ENCODE measurements at places on chromosomes 12 and 14.

DNA sequence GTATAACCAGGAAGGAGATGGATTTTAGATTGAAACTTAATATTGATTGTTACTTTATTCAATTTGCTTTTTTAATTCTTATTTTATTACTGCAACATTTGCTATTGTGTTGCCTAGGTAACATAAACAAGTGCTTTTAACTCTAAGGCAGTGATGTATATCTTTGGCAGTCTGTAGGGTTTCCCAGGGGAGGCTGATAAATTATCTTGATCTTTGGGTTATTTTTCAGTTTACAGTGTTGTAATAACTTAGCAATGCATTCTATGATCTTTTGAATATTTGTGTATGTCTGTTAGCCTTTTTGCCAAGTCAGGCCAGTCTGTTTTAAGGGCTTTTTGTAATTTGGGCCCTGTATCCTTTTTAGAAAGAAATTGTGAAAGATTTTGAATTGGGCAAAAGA lies 7.8 kb upstream of the DTD2 start:
- no peak for DNase-seq

GRCh38 chr14:59570122-59570521 lies 6.5 kb downstream of the CCDC175 start:
- no peak for DNase-seq

DNA sequence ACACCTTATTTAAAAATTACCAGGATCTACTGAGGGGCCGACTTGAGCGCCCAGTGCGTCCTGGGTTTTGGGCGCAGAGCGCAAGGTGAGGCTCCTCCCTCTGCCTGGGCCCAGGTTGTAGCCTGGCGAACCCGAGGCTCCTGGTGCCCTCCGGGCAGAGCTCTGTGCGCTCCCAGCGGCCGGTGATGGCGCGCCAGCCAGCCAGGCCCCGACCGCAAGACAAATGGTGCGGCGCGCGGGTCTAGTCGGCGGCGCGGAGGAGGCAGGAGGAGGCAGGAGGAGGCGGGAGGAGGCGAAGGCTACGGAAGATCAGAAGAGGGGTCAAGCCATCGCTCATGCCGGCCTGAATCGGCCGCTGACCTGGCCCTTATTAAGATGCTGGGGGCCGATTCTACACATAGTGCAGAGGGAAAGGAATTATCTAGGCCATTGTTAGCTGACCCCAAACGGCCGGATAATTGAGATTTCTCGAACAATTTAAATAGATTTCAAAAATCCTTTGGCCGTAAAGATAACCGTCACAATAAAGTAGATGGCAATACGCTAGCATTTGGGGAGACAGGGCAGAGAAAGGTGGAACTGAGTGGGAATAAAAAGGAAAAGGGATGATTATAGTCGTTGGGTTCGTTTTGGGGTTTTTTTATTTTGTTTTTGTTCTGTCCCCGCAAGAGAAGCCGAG lies 2.8 kb downstream of the TBX5 start:
- DNase-seq = no peak

DNA sequence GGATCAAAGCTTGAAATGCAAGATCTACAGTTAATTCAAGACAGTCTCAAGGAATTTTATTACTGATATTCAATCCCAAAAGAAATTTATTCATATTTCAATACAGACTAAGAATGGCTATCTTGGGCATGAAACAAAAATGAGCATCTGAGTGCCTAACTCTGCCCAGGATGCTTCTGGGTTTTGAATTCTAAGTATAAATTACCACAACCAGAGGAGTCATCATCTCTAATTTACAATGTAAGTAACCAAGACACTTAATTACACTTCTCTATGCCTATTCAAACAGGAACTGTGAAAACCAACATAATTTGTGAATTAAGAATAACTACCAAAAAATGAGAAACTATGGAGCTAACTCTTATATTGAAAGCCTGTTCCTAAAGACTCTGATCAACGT lies 14.1 kb downstream of the OSBPL8 start:
- DNase-seq = no peak

GRCh38 chr12:38053113-38053512 lies 263.5 kb upstream of the ALG10B start:
- DNase-seq = no peak

- no peak for DNase-seq
Measured at GRCh38 chr12:46942579-46942978, 116.8 kb upstream of the SLC38A4 start.

- DNase-seq = no peak
Measured at GRCh38 chr12:108273217-108273616, 65.9 kb downstream of the CMKLR1 start.

DNA sequence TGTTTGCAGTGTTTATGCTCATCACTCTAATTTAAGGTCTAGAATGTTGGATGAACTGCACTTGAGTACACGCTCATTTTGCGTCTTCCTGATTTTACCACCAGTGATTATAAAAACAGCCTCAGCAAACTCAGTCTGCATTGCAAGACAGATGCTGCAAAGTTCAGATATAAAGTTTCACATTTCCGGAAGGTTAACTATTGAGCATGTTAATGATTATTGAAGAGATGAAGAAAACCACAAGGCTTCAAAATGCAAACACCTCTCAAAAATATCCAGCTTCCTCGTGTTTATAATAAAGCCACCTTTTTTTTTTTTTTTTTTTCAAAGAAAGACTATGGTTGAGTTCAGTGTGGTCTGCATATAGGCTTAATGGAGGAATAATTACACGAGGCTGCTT lies 92.1 kb upstream of the BMP4 start:
- DNase-seq = no peak

DNA sequence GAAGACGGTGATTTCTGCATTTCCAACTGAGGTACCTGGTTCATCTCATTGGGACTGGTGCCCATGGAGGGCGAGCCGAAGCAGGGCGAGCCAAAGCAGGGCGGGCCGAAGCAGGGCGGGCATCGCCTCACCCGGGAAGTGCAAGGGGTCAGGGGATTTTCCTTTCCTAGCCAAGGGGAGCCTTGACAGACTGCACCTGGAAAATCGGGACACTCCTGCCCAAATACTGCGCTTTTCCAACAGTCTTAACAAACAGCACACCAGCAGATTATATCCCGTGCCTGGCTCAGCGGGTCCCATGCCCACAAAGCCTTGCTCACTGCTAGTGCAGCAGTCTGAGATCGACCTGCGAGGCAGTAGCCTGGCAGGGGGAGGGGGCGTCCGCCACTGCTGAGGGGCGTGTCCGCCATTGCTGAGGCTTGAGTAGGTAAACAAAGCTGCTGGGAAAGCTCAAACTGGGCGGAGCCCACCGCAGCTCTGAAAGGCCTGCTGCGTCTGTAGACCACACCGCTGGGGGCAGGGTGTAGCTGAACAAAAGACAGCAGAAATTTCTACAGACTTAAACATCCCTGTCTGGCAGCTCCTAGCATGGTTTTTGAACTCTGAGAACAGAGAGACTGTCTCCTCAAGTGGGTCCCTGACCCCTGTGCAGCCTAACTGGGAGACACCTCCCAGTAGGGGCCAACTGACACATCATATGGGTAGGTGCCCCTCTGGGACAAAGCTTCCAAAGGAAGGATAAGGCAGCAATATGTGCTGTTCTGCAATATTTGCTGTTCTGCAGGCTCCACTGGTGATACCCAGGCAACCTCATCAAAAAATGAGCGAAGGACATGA lies 77.2 kb downstream of the BAZ1A start:
- no peak for DNase-seq

- no peak for DNase-seq
Measured at GRCh38 chr12:127060933-127061332, 1206.0 kb upstream of the TMEM132C start.

DNA sequence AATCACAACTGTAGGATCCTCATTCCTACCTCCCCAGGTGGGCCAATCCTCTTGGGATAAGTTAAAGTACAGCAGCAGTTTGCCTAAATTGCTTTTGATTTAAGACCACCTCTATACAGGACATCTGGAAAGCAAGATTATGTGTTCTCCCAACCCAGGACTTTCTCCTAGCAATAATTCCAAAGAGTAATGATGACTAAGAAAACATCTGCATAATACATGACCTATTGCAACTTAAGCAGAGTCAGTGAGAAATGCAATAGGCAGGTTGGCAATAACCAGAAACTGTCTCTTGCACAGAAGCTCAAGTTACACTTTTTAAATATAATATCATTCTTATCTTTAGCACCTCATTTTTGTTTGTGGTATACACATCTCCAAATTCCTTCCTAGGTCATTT lies 275.4 kb downstream of the TRHDE start:
- no peak for DNase-seq

GRCh38 chr14:64891839-64892375 lies 12.2 kb upstream of the SPTB start:
- no peak for DNase-seq

- DNase-seq = no peak
Measured at GRCh38 chr14:68444449-68445168, 348.3 kb downstream of the ZFP36L1 start.

GRCh38 chr12:83763425-83763824 lies 1076.7 kb downstream of the TMTC2 start:
- no peak for DNase-seq

DNA sequence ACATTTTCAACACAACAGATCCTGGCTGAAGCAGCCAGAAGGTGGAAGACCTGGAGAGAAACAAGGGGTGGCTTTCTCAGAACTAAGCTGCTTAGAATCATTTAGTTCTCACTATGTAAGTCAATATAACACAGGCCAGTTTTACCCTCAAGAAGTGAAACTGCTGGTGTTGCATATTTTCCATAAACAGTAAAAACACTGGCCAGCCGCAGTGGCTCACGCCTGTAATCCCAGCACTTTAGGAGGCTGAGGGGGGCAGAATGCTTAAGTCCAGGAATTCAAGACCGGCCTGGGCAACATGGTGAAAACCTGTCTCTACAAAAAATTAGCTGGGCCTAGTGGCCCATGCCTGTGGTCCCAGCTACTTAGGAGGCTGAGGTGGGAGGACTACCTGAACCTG lies 11.6 kb downstream of the STX2 start:
- no peak for DNase-seq

DNA sequence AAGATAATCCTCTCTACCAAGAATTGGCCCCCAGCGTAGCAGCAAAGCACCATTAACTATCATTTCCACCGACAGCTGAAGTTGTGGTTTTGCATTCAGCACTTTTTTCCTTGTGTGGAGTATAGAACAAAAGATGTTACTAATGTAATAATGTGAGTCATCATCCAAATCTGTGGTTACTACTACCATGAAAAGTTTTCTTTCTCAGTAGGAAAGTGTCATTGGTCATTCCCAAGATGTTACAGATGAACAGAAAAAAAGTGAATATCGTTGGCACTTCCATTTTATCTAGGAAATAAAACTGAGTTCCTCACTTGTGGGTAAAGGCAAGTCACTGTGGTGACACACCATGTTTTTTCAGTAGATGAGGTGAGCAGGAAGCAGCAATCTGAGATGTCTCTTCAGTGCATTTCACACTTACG lies 30.3 kb upstream of the IFNG start:
- DNase-seq = no peak

DNA sequence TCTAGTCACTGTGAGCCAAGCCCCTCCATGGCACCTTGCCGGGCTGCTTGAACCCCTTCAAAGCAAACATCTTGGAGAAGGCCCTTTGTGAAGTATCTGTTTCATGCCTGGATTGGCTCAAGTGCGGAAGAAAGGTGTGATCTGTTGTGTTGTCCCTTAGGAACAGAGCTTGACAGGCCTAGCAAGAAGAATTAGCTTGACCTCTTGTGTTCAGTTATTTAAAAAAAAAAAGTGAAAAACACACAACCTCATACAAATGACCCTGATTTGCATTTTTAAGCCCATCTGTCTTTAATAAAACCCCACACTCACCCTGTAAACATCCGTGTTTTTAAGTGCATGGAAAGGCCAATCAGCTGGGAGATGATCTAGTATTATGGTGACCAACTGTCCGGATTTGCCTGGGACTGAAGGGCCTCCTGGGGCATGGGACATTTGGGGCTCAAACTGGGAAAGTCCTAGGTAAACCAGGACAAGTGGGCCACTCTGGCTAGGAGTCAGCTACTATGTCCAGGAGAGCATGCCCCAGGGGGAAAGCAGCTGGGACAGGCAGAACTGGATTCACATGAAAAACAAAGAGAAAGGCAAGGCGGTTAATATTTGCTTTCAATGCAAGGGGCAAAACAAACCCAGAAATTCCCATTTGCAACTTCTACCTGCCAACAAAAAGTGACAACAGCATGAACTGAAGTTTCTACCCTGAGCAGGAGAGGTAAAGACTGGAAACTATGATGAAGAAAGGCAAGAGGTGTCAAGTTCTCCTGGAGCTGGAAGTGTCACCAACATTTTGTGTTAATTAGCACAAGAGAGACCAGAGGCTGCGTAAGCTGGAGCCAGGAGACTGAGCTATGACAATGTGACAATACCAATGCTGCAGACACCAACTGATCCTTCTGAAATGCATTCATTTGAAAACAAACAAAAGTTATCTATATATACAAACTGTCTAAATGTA lies 78.6 kb downstream of the CLMN start:
- DNase-seq = no peak

GRCh38 chr12:131749618-131750315 lies 38.9 kb downstream of the SFSWAP start:
- no peak for DNase-seq

DNA sequence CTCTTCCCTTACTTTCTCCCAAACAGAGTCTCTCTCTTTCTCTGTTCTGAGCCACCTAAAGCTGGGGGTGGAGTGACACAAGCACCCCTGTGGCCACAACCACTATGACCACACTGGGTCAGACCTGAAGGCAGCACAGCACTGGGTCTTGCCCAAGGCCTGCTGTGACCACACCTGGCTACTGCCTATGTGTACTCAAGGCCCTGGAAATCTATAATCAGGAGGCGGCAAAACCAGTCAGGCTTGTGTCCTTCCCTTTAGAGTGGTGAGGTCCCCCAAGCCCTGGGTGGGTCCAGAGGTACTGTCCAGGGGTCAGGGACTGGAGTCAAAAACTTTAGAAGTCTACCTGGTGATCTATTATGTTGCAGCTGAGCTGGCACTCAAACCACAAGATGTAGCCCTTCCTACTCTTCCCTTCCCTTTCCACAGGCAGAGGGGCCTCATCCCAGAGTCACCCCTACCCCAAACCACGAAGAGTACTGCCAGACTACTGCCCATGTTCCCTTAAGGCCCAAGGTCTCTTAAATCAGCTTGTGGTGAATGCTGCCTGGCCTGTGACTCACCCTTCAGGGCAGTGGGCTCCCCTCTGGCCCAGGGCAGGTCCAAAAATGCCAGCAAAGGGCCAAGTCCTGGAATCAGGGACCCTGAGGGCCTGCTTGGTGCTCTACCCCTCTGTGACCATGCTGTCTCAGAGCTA lies 179.8 kb upstream of the DYRK2 start:
- no peak for DNase-seq

- DNase-seq = no peak
Measured at GRCh38 chr12:132006056-132006680, 56.4 kb downstream of the EP400 start.

DNA sequence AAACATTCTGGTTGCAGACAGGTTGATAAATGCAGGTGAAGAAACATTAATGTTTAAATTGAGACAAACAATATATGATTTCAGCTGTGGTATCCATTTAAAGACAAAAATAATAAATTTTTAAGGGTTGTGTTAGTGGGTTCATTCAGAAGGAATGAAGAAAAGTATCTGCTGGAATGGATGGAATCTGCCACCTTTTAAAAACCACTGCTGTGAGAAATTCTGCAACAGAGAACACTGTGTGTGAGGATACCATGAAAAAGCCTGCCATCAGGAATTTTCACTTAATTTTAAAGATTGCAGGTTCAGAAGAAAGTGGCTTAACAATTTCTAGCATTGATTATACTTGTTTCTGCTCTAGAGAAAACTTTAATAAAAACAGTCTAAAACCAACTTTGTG lies 184.6 kb upstream of the SOX5 start:
- no peak for DNase-seq

- no peak for DNase-seq
Measured at GRCh38 chr14:94227029-94227428, 52.9 kb downstream of the PPP4R4 start.
